ENCODE measurements at places on chromosomes 5 and 9.

DNA sequence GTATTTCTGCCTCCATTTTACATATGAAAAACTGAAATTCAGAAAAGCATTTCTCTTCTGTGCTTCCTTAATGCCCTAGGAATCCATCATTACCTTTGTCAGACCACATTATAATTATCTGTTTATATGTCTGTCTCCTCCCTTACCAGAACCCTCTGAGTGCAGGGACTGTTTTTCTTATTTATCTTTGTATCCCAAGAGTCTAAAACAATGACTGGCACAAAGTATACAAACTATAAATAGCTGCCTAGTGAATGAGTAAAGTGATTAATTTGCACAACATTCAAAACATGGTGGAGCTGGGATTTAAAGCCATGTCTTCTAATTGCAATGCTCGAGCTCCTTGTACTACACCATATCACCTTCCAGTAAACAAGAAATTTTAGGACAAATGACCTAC is 49.3 kb upstream of the HK3 start:
- DNase-seq = no peak

- peak; percentile 82 for DNase-seq
Observed at GRCh38 chr9:130433168-130433946, 11.4 kb upstream of the ASS1 start.

GRCh38 chr9:12719431-12719830 is 26.2 kb downstream of the TYRP1 start:
- DNase-seq = peak; percentile 52

DNA sequence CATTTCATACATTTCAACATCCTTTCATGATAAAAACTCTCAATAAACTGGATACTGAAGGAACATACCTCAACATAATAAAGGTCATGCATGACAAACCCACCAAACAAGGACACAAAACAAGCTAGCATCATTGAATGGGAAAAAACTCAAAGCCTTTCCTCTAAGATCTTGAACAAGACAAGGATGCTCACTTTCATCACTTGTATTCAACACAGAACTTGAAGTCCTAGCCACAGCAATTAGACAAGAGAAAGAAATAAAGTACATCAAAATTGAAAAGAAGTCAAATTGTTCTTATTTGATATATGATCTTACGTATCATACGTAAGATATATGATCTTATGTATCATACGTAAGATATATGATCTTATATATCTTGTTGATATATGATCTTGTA is 5.3 kb downstream of the MRPL50 start:
- no peak for DNase-seq

- no peak for DNase-seq
Observed at GRCh38 chr9:100196215-100196614, 97.2 kb downstream of the INVS start.

DNA sequence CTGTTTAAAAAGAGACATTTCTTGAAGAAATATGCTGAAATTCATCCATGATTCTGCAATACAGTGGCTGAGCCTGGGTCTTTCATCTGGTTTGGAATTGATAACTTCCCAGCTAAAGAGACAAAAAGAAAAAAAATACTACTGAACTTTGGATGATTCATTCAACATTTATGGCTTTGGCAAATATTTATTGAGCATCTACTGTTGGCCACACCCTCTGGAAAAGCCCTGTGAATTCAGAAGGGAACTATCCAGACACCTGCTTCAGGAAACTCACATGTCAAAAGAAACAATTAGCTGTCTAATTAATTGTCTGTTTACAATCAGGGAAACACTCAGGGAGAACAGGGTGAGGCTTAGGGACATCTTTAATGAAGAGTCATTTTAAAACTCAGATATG is 17.8 kb upstream of the ZNF622 start:
- no peak for DNase-seq

DNA sequence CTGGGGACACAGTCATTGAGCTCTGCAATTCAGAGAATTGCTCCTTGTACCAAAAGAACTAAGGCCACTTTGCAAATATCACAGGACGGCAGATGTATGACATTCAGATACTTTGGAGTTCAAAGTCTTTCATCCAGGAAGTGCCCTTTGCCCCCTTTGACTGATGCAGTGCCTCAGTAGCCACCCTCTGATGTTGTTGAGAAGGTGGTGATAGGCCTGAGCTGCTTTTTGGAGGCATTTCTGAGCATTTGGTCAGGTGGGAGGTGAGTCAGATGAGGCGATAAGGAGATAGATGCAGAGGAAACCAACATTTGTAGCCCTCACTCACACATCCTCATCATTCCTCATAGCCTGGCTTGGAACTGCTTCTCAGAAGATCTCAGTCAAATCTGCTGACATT is 63.4 kb downstream of the ANGPTL2 start:
- no peak for DNase-seq

DNA sequence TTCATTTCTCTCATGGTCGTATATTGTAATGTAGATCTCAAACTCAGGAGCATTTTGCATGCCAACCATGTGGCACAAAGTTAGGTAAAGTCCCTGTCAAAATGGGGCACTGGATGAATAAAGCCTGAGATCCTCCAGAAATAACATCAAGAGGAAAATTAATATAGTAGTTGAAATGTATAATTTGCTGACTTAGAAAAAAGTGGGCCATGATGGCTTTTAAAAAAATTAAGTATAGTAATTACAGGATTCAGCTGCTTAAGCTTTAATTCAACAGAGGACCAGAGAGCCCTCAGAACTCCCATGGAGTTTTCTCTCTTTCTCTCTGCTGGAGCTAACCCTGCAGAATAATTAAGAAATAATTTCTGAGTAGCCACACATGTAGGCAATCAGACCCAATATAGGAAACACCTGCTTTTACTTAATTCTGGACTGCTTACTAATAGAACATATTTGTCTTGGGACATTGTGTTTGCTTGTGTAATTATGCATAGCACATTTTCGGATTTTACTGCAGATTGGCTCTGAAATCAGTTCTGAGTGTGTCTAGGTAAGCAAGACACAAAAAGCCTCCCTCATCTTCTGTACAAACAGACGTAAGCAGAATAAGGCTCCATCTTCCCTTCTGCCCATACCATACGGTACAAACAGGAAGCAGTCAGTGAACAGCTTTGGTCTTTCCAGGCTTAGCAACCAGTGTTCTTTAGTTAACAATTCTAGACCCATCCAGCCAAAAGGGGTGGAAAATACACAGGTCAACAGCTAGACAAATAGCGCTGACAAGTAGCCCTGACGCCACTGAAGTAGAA is 26.5 kb upstream of the PCSK1 start:
- no peak for DNase-seq

DNA sequence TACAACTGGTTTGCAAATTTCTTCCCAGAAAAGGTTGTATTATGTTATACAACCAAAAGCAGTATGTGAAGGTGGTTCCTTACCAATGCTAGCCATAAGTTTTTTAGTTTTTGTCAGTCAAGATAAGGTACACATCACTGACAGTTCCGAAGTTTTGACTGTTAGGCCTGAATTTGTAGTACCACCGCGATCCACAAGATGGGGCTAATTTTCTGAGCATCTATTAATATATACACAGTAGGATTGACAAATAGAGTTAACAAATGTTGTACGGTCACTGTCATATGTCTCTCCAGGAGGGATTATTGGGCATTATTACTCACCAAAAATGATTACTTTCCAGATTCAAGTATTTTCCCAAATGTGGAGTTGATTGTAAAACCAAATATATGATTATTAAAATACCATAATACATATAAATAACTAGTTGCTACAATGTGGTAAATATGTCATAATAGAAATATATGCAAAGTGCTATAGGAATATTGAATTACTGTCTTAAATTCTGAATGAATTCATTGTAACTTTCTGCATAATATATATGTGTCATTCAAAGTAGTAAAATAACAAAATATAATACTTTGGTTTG is 28.4 kb upstream of the LRRC19 start:
- DNase-seq = peak; percentile 70

- DNase-seq = no peak
Observed at GRCh38 chr5:66967102-66967501, 229.5 kb downstream of the CD180 start.

- DNase-seq = no peak
Observed at GRCh38 chr5:60535198-60535597, 164.8 kb downstream of the DEPDC1B start.

GRCh38 chr9:27722866-27723265 is 149.6 kb upstream of the C9orf72 start:
- no peak for DNase-seq

DNA sequence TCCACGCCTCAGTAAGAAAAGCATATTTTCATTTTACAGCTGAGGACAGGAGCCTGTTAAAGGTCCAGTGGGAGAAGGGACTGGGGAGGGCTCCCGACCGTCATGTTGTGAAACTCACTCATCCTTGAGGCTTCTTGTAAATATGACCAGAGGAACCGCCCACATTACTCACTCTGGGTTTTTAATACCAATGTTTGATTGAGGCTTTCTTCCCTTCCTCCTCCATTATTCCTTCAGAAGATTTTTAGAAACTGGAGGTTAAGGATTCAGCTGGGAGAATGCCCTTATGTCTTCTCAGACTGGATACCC is 61.4 kb upstream of the GLRX start:
- no peak for DNase-seq

GRCh38 chr5:57174890-57175510 is 1.1 kb downstream of the GPBP1 start:
- DNase-seq = no peak

DNA sequence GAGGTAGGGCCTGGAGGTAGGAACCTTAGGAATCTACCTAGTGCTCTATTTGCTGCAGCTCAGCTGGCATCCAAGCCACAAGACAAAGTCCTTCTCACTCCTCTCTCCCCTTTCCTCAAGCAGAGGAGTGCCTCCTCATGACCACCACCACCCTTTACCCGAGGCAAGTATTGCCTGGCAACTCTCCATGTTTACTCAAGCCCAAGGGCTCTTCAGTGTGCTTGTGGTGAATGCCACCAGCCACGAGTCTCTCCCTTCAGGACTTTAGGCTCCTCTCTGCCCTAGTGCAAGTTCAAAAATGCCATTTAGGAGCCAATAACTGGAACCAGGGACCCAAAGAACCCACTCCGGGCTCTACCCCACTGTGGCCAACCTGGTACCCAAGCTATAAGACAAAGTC is 514.5 kb upstream of the RGMB start:
- DNase-seq = no peak

GRCh38 chr5:135825373-135826220 is 8.9 kb upstream of the SLC25A48 start:
- DNase-seq = no peak

- no peak for DNase-seq
Observed at GRCh38 chr5:179113945-179114641, 53.9 kb downstream of the ZNF354C start.

GRCh38 chr5:56309262-56309826 is 76.2 kb upstream of the ANKRD55 start:
- no peak for DNase-seq

- DNase-seq = no peak
Observed at GRCh38 chr9:14300040-14300439, 13.9 kb downstream of the NFIB start.

- DNase-seq = peak; percentile 12
Observed at GRCh38 chr5:72817671-72818266, 1.3 kb downstream of the TNPO1 start.

DNA sequence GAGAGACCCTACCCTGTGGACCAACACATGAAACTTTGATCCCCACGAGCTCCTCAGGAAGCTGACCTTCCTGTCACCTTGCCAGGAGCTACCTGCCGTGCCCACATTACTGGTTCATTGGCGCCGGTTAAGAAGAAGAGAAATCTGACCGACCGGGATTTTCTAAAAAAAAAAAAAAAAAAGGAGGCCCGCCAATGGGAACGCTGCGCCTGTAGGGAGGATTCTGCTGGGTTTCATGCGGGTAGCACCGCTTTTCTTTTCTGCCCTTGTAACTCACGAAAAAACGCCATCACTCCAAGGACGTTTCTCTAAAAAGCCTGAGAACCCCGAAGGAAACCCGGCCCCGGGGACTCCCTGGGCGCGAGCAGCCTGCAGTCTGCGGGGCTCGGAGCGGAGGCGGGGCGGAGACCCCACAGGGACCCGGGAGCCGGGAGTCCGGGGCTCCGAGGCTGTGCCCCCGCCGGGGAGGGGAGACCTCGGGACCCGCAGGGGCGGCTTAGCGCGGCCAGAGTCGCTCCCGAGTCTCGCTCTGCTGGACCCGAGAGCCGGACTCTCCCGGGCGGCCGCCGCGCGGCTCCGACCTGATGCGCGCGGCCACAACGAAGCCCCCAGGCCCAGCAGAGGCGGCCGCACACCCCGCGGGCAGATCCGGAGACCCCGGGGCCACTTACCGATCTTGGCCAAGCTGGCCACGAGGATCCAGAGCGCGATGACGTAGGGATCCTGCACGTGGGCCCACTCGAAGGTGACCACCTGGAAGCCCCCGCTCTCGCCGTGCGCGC is 617 bp downstream of the SLC9A3 start:
- DNase-seq = peak; percentile 58

DNA sequence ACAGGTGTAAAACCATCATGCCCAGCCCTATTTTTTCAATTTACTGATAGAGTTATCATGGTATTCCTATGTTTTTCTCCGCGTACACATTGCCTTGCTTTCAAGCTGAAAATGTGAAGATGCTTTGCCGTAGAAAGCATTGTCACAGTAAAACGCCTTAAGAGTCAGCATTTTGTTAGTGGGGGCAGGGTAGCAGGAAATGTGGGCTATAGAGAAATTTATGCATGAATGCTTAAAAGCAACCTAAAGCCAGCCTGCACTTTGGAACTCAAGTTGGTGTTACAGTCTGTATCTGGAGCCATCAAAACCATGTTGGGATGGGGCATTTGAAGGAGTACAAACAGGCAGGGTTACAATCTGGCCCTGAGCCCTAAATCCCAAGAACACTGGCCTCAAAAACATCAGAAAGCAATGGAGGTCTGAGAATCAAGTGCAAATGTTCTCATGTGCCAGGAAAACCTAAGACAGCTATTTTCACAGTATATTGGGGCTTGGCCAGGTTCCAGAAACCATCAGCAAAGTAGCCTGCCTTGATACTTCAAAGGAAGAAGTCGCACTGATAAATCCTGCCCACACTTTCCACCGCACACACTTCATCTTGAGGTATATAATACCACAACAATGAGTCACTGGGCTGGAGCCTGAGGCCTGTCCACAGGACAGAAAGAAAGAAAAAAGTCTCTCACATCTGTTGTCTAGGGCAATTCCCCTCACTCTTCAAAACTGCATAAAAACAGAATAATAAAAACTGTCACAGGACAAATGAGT is 313.8 kb downstream of the ENC1 start:
- DNase-seq = no peak

DNA sequence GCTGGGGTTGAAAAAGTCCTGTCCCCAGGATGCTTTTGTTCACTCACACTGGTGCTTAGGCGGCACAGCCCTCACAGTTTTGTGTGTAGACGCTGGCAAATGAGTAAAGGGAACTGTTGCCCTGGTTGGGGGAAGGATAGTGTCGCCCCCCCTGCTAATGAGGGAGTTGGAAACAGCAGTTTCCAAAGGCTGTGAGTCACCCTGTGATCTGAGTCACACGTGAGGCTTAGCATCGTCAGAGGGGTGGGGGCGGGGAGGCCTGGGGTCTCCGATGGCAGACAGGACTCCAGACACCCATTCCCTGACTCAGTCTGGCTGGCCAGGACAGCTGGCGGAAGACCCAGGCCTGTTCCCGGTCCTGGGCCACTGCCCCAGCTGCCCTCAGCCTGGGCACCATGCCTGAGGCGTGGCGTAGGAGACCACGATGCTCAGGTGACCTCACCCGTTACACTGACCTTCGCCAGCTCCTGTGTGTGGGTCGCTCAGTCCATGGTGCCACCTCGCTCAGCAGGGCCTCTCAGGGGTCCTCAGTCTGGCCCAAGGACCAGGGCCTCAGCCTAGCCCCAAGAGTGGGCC is 2.9 kb downstream of the DNAJB5 start:
- DNase-seq = no peak
